Stimulated activated CD4-positive, alpha-beta T cell treated with anti-CD3 and anti-CD28 coated beads, Interleukin-4, amount 100 ng/mL, for 4 hours (primary cell): ENCODE measurements at places on chromosomes 5 and 9.

DNA sequence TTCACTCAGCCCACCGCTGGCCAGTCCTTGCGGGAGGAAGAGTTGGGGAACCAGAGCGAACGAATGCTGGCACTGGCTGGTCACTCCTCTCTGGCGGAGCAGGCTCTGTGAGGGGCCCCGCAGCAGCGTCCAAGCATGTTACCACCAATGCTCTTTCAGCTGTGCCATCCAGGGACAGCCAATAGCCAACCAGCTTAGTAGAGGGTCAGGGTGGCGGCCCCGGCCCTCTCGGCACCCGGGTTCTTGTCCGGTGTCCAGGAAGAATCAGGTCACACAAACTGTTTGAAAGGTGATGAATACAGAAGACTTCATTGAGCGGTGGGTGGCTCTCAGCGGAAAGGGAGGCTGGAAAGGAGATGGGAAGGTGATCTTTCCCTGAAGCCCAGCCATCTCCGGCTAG, 135.3 kb downstream of the EGFLAM start:
- DNase-seq, result no peak

DNA sequence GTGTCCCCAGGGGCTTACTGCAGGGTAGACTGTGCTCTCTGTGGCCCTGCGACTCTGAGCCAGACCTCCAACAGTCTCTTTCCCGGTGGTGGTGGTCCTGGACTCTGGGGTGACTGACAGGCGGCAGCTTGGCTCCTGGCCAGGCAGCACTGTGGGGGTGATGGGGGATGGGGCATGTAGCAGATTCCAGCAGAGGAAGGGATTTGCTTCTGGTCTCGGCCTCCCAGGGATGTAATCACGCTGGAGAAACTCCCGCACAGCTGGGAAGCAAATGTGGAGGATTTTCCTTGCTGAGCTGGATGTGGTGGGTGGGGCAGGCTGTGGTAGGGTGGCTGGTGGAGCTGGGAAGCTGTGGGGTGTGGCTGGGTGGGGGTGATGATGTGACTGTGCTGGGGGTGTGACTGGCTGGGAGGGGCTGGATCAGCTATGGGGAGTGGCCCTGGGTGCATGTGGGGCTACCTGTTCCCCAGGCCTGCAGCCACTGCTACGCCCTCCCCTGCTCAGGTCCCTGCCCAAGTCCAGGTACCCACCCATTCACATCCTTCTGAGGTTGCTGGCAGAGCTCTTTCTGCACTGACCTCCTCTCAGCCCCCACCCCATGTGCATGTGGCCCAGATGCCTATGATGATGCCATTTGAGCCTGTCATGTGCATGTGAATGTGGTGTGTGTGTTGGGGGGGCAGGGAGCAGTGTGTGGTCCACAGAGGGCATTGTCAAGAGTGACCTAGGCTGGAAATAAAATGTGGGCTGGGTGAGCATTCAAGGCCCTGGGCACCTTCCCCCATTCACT, 3.8 kb downstream of the NDST1 start:
- no peak for DNase-seq

- DNase-seq, result no peak
Measured at GRCh38 chr5:96067894-96068614, 106.4 kb upstream of the ELL2 start.

DNA sequence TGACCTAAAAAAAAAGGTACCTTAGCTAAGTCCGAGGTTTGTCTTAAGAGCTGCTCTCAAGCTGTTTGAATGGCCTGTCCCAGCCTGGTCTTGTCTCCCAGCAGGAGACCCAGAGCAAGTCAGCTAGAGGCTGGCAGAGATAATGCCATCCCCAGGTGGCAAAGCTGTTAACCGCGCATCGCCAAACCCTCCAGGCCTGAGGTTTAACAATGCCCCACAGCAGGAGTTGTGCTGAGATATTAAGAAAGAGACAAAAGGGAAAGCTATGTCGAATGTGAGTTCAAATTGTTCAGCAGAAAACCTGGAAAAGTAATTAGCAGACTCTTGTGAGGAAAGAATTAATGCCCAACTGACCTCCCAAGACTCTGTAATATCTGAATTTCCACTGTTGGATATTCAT, 187.1 kb downstream of the FSTL4 start:
- no peak for DNase-seq
